ENCODE measurements at places on chromosomes 1 and 21. TPM values are rescaled to one million over a fixed set of nuclear protein-coding genes. Genes with fewer than 3 reads are reported as not detected.

DNA sequence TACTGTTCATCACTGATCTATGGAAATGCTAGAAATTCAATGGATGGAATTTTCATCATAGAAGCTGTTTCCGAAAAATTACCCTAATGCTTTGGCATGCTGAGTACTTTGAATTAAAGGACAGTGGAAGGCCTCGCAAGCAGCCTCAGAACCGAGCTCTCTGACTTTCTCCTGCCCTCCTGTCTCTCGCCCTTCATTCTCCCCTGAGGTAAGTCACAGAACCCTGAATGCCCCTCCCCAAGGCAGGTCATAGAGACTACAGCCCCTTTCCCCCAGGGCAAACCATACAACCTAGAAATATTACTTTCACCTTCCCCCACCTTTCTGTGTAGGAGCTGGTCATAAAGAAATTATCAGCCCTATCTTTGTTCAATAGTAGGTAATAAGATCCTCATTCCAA lies 74.8 kb downstream of the LRIG2 start:
- no peak for DNase-seq

- peak; percentile 84 for DNase-seq
These were observed 243.4 kb downstream of the RHOU start for GRCh38 chr1:228978484-228979324.

- no peak for DNase-seq
These were observed 51.0 kb upstream of the GOLT1A start for GRCh38 chr1:204264805-204265204.

The CD46 gene
- polyA plus RNA-seq, result 85.9 TPM

- DNase-seq, result no peak
These were observed 27.2 kb upstream of the FAM3B start for GRCh38 chr21:41289431-41289830.

The OR2M3 gene
- polyA plus RNA-seq, result 0.01 TPM

The TNFRSF1B gene
- polyA plus RNA-seq, result 10.7 TPM

- no peak for DNase-seq
These were observed 32.5 kb downstream of the UBE2U start for GRCh38 chr1:64235910-64236309.

DNA sequence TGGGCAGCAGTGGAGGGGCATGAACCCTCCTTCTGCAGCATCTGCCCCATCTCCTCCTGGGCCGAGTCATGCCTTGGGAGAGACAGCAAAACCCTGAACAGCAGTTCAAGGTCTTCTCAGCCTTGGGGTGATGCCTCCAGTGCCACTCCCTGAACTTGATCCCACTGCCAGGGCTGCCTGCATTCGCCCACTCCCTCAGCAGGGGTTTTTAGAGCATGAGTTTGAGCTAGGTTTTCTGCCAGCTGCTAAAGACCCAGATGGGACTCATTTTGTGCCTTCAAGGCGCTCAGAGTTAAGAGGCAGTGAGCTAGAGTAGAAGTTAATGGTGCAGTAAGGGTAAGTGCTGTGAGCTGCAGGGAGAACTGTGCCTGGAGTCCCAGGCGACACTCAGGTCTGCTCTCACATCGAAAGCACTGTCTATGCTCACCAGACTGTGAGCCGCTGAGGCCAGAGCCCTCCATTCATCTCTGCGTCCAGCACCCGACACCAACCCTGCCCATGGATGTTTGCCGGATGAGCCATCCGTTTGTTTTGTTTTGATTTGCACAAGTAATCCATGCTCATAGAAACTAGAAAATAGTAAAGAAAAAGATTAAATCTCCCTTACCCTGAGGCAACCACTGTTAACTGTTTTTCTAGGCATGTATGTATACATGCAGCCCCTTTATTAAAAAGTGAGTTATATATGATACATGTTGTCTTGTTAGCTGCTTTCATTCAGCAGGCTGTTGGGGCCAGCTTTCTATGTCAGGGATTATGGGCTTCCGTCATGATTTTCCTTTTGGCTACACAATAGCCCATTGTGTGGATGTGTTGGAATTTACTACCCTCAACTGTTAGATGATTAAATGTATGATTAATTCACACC lies 67.8 kb downstream of the VPS26C start:
- DNase-seq, result no peak

DNA sequence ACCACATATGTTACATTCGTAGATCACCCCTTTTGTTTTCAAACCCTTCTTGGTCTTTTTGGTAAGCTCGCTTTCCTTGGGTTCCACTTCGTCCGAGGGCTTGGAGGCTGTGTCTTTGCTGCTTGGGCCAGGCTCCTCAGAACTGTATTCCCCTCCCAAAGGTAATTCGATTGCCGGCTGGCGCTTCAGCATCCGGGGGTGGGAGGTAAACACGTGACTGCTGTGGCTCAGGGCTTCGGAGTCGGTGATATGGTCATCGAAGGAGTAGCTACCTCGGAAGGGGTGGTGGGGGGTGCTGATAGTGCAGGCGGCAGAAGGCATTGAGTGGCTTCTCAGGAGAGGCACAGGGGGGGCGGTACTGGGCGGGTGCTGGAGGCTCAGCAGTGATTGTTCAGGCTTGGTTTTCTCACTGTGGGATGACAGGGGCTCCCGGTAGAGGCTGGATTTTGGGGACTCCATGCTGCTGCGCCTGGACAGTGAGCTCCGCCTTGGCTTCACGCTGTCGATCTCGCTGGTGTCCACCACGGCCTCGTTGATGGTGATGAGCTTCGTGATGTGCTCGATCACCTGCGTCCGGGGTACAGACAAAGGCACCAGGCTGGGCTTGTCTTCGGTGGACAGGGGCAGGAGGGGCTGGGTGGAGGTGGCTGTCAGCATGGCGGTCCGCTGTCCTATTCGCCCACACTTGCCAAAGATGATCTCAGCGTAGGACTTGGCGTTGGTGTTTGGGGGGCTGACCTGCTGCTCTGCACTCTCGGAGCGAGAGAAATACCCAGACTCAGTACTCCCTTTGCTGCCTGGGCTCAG lies 98.6 kb upstream of the EDN2 start:
- no peak for DNase-seq

DNA sequence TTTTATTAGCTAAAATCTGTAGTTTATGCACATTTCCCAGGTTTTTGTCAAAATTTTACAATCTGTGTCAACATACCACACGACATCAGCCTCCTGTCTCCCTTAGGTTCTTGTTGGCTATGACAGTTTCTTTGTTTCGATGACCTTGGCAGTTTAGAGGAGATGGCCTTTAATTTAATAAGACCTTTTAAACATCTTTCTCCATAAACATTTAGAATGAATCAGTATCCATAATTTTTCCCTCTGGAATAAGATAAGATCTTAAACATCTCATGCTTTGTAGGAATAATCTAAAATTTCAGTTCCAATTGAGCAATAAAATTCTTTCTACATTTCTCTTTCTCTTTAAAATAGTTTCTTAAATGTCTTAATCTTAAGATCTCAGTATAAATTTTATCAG lies 28.7 kb upstream of the DYRK1A start:
- DNase-seq, result no peak

The LIX1L gene
- 31.7 TPM for polyA plus RNA-seq

DNA sequence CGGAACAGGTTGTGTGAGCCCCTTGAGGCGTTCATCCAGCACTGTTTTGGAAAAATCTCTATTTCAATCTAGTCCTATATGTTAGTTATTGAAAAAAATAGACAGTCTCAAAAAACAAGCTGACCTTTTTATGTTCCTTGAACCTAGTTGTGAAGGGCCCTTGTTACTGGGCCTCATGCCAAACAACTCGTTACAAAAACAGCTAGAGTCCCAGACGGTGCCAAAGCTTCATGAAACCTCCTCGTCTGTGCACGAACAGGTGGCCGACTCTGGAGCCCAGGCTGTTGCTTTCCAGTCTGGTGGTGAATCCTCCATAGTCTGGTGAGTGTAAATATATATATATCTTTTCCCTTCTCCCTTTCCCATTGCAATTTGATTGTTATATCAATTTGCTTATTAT lies at the start of gene CHIA:
TSS of gene CHIA (plus strand) at position 222 of the 400 bp plus-strand sequence. CDS start 19,617 bp downstream, outside the sequence.
- DNase-seq, result no peak

Data from muscle of back (tissue), 13 donors.